ENCODE measurements at places on chromosomes 7 and 10.
A peak's percentile ranks its signal among the peaks of the same experiment; 100 is the strongest.

DNA sequence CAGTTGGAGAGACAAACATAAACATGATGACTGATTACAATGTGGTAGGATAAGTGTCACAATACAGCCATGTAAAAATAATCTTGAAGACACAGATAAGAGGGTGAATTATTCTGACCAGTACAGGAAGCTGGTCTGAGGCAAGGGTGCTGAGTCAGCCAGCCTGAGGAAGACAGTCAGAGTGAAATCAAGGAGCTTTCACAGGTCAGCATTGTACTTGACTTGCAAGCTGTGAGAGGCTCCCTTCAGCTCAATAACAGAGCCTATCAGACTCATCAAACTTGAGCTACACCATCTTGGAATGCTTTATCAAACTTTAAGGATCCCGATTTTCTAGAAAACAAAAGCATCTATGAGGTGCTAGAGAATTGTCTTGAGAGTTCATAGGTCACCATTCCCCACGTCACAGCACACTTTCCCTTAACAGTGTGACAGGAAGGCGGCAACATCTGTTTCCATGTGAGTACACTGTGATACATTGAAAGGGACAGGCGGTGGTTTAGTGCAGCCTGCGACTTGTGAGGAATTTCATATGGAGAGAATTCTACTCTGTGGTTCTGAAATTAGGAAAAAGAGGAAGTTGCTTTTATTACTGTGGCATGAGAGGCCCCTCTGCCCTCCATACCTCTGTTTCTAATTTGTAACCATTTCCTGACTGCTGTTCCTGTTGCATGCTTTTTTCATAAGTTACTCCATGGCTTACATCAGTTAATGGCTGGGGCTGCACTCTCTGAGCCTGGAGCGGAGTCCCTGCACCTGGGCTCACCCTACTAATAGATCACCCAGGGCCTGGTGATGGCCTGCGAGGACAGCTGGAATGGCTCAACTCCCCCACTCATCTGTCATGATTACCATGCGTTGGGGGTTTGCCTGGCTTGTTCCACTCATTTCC, 417.1 kb downstream of the SUGCT start:
- no peak overlapping the region for H3K4me3 ChIP-seq
- H3K4me1 ChIP-seq = peaks cover 15% of the 10 kb centered on the region
- H3K27ac ChIP-seq = no peak overlapping the region
- H3K27me3 ChIP-seq = no peaks in the 10 kb centered on the region
- DNase-seq = no peak

GRCh38 chr7:124029396-124030188, 3.3 kb downstream of the TMEM229A start:
- H3K4me1 ChIP-seq = peaks cover 6% of the 10 kb centered on the region
- H3K4me3 ChIP-seq = no peak overlapping the region
- H3K27ac ChIP-seq = no peak overlapping the region

GRCh38 chr10:72386916-72387586, 32.3 kb upstream of the DNAJB12 start:
- H3K4me1 ChIP-seq = peaks cover 21% of the 10 kb centered on the region
- DNase-seq = no peak
- H3K27me3 ChIP-seq = no peaks in the 10 kb centered on the region
- no peak overlapping the region for H3K4me3 ChIP-seq

DNA sequence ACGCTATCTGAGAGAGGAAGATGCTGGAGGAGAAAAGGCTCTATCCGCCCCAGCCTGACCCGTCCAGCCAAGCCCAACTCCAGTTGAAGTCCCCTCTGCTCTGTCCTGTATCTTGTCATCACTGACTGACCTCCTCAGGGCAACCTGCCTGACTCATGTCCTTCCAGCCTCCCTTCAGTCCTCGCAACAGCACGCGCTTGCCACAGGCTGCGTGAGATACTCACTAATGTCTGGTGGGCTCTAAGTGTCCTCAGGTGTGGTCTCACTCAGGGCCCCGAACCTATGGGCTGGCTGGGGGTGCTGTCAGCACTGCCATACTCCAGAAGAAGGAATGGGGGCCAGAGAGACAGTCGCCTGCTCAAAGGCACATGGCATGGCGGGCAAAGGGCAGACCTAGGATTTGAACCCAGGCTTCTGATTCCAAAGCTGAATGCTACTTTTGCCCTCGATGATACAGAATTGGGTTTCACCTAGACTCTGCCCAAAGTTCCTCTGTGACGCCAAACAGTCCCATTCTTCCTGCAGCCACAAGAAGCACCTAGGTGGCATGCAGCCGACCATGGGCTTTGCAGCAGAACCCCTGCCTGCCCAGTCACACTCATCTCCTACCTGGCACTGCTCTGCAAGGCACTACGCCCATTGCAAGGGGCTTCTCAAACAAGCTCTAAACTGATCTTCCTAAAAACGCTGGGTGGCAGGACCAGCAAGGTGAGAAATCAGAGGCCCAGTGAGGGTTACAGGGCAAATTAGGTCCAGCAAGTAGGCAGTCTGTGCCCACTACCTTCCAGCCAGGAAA, 8.5 kb downstream of the FAM53B start:
- peaks cover 44% of the 10 kb centered on the region for H3K4me1 ChIP-seq
- DNase-seq = no peak
- no peaks in the 10 kb centered on the region for H3K36me3 ChIP-seq
- H3K27ac ChIP-seq = peak overlapping the region; percentile 67
- no peak overlapping the region for H3K4me3 ChIP-seq

- no peak overlapping the region for H3K27ac ChIP-seq
- H3K4me3 ChIP-seq = no peak overlapping the region
- H3K27me3 ChIP-seq = no peaks in the 10 kb centered on the region
- no peaks in the 10 kb centered on the region for H3K36me3 ChIP-seq
- DNase-seq = no peak
These were observed 590.0 kb downstream of the LRMDA start for GRCh38 chr10:76021398-76021797.

DNA sequence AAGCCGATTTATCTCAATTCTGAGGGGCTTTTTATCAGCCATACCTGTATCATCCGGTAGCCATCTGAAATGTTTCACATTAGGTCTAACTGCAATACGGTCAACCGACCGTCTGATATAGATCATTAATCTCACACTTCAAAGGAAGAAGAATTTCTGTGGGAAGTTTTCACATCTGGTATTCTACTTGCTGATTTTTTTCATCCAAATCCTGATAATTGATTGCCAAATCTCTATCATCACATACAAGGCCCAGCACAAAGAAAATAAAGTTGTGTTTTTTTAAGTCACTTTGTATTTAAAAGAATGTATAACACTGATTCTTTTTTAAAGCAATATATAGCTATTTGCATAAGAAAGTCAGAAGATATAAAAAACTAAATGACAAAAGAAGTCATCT, 132.3 kb downstream of the DKK1 start:
- no peak overlapping the region for H3K4me3 ChIP-seq
- no peaks in the 10 kb centered on the region for H3K27me3 ChIP-seq
- H3K27ac ChIP-seq = no peak overlapping the region
- H3K4me1 ChIP-seq = no peaks in the 10 kb centered on the region
- H3K36me3 ChIP-seq = no peaks in the 10 kb centered on the region

DNA sequence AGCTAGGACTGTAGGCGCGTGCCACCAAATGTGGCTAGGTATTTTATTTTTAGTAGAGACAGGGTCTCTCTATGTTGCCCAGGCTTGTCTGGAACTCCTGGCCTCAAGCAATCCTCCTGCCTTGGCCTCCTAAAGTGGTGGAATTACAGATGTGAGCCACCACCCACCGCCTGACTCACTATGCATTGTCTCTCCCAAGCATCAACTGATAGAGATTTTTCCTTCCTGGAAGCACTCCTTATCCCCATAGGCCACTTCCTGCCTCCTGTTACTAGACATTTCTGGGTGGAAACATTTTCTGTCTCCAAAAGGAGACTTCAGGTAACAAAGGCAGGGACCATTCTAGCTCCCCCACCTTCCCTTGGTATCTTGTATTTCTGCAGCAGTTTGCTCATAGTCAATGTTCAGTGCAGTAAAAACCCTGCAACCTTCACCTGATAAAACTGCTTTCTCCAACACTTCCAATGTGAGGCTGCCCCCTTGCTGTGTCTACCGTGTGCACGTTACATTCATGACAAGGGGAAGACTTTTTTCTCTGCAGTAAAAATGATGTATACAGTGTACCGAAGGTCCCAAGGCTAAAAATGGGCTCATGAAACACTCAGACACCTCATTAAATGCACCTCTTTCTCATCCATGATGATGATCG, 84.9 kb downstream of the NHLRC2 start:
- no peak for DNase-seq
- H3K36me3 ChIP-seq = no peaks in the 10 kb centered on the region
- H3K27me3 ChIP-seq = no peaks in the 10 kb centered on the region
- H3K27ac ChIP-seq = no peak overlapping the region

- H3K27ac ChIP-seq = no peak overlapping the region
- no peaks in the 10 kb centered on the region for H3K27me3 ChIP-seq
- H3K4me3 ChIP-seq = no peak overlapping the region
These were observed 17.6 kb downstream of the RSU1 start for GRCh38 chr10:16799621-16800020.

GRCh38 chr10:34145715-34146114, 669.4 kb downstream of the PARD3 start:
- no peaks in the 10 kb centered on the region for H3K27me3 ChIP-seq
- no peaks in the 10 kb centered on the region for H3K4me1 ChIP-seq
- H3K36me3 ChIP-seq = no peaks in the 10 kb centered on the region
- no peak overlapping the region for H3K27ac ChIP-seq

DNA sequence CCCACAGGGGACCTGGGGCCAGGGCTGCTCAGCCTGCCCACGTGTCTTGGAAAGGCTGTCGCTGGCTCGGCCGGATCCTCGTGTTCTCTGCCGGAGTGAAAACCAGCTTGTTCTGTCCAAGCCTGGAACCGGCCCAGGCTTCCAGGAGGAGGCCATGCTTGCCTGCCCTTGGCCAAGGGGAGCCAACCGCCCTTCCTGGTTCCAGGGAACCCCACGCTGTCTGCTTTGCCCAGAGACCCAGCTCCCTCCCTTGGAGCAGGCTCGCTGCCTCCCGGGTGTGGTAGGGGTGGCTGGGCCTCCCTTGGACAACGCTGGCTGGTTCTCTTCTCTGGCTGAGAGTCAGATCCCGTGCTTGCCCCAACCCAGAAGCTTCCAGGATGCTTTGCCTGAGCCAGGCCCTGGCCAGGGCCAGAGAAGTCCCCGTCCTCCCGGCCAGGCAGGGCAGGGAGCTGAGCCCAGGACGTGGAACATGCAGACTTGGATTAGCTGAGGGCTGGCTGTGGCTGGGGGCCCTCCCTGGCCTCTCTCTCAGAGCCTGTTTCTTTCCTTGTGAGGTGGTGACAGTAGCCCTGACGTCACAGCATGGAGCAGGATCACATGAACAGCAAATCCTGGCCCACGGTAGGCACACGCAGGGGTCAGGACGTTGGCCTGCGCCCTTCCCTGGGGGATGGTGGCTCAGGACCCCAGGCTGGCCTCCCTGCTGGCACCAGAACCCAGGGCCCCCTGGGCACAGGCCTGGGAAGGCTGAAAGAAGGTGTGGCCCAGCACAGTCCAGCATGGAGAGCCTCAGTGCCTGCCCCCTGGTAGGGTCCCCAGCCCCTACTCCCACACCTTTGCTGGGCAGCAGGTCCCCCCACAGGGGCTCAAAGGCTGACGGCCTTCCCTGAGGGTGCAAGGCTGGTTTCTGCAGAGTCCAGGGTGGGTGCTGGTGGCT, 67.5 kb downstream of the PWWP2B start:
- peak overlapping the region; percentile 85 for H3K27ac ChIP-seq
- no peak overlapping the region for H3K4me3 ChIP-seq
- H3K27me3 ChIP-seq = no peaks in the 10 kb centered on the region
- no peaks in the 10 kb centered on the region for H3K36me3 ChIP-seq

- no peaks in the 10 kb centered on the region for H3K27me3 ChIP-seq
- H3K4me1 ChIP-seq = peaks cover 15% of the 10 kb centered on the region
- no peaks in the 10 kb centered on the region for H3K36me3 ChIP-seq
- peak overlapping the region; percentile 14 for H3K27ac ChIP-seq
- DNase-seq = peak; percentile 60
These were observed 77.0 kb upstream of the PODXL start for GRCh38 chr7:131633342-131633843.

- H3K4me3 ChIP-seq = no peak overlapping the region
- no peaks in the 10 kb centered on the region for H3K27me3 ChIP-seq
- H3K4me1 ChIP-seq = no peaks in the 10 kb centered on the region
- no peak for DNase-seq
These were observed 564.2 kb downstream of the HTR7 start for GRCh38 chr10:90293616-90294015.

DNA sequence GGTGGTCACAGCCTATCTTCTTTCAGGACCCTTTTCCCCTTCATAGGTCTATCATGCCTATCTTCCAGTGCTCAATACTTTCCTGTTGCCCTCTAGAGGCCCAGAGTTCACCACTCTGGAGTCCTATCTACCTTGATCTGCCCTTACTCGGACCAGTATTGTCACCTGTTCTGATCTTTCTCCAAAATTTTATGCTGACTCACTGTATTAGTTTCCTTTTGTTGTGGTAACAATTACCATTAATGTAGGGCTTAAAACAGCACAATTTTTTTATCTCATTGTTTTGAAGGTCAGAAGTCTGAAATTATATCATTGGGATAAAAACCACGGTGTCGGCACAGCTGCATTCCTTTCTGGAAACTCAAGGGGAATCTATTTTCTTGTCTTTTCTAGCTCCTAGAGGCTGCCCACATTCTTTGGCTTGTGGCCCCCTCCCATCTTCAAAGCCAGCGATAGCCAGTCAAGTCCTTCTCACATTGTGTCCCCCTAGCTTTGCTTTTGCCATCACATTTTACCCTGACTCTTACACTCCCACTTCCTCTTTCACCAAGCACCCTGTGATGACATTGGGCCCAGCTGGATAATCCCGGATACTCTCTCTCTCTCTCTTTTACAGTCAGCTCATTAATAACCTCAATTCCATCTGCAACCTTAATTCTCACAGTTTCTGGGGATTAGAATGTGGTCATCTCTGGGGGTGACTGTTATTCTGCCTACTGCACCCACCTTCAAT, 54.6 kb downstream of the TFAM start:
- peaks cover 14% of the 10 kb centered on the region for H3K4me1 ChIP-seq
- no peak overlapping the region for H3K27ac ChIP-seq
- no peak for DNase-seq
- H3K36me3 ChIP-seq = no peaks in the 10 kb centered on the region

DNA sequence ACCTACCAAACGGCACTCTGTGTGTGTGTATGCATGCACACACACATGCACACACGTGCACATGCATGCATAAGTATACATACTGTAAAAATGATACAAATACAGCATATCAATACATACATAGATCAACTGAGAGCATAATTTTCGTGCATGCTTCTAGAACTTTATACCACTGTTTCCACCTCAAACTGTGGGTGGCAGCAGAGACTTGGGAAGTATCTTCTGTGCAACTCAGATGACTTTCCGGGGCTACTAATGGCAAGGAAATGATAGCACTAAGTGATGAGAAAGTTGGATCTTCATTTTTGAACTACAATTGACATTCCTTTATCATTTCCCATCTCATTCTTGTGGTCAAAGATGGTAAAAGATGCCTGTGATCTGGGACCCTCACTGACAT, 570.7 kb downstream of the REEP3 start:
- no peak overlapping the region for H3K4me3 ChIP-seq
- H3K27ac ChIP-seq = no peak overlapping the region
- no peaks in the 10 kb centered on the region for H3K27me3 ChIP-seq
- DNase-seq = peak; percentile 47
- no peaks in the 10 kb centered on the region for H3K4me1 ChIP-seq

GRCh38 chr10:92552310-92552709, 21.6 kb downstream of the IDE start:
- DNase-seq = no peak
- no peaks in the 10 kb centered on the region for H3K4me1 ChIP-seq
- no peak overlapping the region for H3K4me3 ChIP-seq
- no peak overlapping the region for H3K27ac ChIP-seq

GRCh38 chr7:167090-167855, 25.1 kb upstream of the FAM20C start:
- H3K27me3 ChIP-seq = no peaks in the 10 kb centered on the region
- no peaks in the 10 kb centered on the region for H3K36me3 ChIP-seq
- H3K4me3 ChIP-seq = no peak overlapping the region
- peaks cover 10% of the 10 kb centered on the region for H3K4me1 ChIP-seq
- no peak overlapping the region for H3K27ac ChIP-seq
- DNase-seq = no peak
